ENCODE measurements at places on chromosomes 7 and 10.

GRCh38 chr10:79192677-79193003 is 123.9 kb downstream of the ZMIZ1 start:
- peak; percentile 79 for DNase-seq

GRCh38 chr7:2022021-2022409 is 210.7 kb downstream of the MAD1L1 start:
- no peak for DNase-seq

DNA sequence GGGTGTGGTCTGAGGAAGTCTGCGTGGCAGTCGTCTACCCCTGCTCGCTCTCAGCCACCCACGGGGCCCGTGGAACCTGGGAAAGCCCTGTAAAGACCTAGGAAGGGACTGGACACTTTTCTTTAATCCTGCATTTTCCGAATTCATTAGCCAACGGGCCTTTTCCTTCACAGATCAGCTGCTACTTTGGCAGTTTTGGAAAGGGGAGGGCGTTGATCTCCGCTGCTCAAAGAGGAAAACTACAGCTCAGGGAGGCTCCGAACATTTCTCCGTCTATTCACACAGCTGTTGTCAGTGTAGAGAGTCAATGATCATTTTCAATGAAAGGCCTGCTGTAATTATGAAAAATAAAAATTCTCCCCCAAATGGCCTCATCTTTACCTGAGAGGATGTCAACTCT is 450.1 kb upstream of the MKI67 start:
- DNase-seq: no peak

GRCh38 chr10:80474597-80474910 is 20.4 kb downstream of the TSPAN14 start:
- DNase-seq: no peak

- no peak for DNase-seq
These were observed 853.9 kb downstream of the SORCS1 start for GRCh38 chr10:106310596-106310995.

GRCh38 chr7:43692582-43693373 is 36.5 kb downstream of the COA1 start:
- no peak for DNase-seq

DNA sequence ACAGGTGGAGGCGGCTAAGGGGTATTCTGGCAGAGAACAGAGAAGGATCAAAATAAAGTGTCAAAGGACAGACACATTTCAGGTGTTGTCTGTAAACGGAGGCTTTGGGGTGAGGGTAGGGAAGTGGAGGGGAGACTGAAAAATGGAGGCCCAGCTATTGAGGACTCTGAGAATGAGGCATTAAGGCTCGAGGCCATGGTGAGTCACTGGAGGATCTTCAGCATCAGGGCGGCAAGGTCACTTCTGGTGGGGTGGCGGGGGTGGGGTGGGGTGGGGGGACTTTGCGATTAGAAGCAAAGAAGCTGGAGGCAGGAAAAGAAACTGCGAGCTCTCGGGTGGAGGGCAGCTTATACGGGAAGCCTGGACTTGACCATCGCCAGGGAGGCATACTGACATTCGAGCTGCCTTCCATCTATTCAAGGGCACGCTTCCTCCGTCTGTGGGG is 58.4 kb upstream of the PCGF5 start:
- no peak for DNase-seq

DNA sequence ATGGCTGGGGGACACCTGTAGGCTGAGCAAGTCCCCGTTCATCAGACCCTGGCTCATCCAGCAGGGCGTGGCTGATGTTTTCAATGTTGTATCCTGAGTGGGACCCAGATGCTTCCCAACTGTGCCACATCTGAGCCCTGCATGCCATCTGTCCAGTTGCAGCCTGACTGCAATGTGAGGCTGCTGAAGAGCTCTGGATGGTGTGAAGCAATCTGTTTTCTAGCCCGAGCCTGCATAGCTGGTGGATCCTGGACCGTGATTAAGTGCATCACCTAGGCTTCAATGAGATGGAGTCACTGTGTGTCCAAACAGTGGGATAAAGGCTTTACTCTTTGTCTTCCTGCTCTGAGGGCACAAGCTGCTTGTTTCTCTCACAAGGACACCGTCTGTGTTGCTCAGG is 99.8 kb downstream of the TCF7L2 start:
- DNase-seq: no peak

- DNase-seq: no peak
These were observed 69.9 kb downstream of the C10orf105 start for GRCh38 chr10:71649631-71650030.

DNA sequence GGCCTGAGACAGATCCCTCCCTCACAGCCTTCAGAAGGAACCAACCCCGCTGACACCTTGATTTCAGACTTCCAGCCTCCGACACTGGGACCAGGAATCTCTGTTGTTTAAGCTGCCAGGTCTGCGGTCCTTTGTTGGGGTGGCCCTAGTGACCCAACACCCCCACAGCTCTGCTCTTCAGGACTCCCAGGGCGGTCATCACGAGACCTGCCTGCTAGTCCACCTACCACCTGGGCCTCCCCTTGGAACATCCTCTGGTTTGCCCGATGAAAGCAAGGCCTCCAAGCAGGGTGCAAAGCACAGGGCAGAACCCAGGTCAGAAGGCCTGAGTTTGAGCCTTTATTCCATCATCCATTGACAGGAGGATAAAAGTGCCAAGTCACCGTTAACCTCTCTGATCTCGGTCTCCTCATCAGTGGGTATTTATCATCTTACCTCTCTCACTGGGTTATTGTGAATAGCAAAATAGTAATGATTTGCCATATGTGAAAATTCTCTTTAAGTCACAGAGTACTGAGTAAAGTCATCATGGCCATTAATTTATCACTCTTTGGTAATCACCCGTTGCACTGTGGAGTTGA is 16.9 kb upstream of the SMARCD3 start:
- DNase-seq: no peak
